ENCODE measurements at places on chromosomes 7 and 10. TPM values are rescaled to one million over a fixed set of nuclear protein-coding genes. Genes with fewer than 3 reads are reported as not detected.

The PAX2 gene
- total RNA-seq, result 0.52 TPM

The NOS3 gene
- 50.7 TPM for total RNA-seq

The AMPH gene
- 2.1 TPM for total RNA-seq

The PARG gene
- total RNA-seq, result 38.9 TPM

The CAMK2B gene
- total RNA-seq, result not detected

The MKX gene
- total RNA-seq, result 0.94 TPM

The DYDC2 gene
- not detected for total RNA-seq

The ANKRD2 gene
- total RNA-seq, result 1.1 TPM

The INMT gene
- total RNA-seq, result 31.4 TPM

The PIK3AP1 gene
- 3.3 TPM for total RNA-seq

The MRPS16 gene
- total RNA-seq, result 84.2 TPM

The UCN3 gene
- total RNA-seq, result not detected

The ACSM6 gene
- total RNA-seq, result 1.8 TPM

The PDGFA gene
- 31.5 TPM for total RNA-seq

The OPN1SW gene
- total RNA-seq, result not detected

The WNT8B gene
- total RNA-seq, result 0.99 TPM

The CRYGN gene
- not detected for total RNA-seq

The C10orf53 gene
- total RNA-seq, result not detected

The TUBAL3 gene
- total RNA-seq, result not detected

The CALU gene
- total RNA-seq, result 82.5 TPM

The CPA1 gene
- not detected for total RNA-seq

The ASZ1 gene
- not detected for total RNA-seq

The MTG1 gene
- total RNA-seq, result 66.2 TPM

The FAM131B gene
- 0.57 TPM for total RNA-seq

The KCP gene
- total RNA-seq, result 14.5 TPM

The MMRN2 gene
- total RNA-seq, result 99.0 TPM

The DIP2C gene
- total RNA-seq, result 26.8 TPM

The ARMC3 gene
- total RNA-seq, result not detected

The CYP26C1 gene
- 0.10 TPM for total RNA-seq
